ENCODE measurements at places on chromosomes 7 and 10. TPM values are rescaled to one million over a fixed set of nuclear protein-coding genes. Genes with fewer than 3 reads are reported as not detected.

Gene SH2D4B
- polyA plus RNA-seq: not detected

DNA sequence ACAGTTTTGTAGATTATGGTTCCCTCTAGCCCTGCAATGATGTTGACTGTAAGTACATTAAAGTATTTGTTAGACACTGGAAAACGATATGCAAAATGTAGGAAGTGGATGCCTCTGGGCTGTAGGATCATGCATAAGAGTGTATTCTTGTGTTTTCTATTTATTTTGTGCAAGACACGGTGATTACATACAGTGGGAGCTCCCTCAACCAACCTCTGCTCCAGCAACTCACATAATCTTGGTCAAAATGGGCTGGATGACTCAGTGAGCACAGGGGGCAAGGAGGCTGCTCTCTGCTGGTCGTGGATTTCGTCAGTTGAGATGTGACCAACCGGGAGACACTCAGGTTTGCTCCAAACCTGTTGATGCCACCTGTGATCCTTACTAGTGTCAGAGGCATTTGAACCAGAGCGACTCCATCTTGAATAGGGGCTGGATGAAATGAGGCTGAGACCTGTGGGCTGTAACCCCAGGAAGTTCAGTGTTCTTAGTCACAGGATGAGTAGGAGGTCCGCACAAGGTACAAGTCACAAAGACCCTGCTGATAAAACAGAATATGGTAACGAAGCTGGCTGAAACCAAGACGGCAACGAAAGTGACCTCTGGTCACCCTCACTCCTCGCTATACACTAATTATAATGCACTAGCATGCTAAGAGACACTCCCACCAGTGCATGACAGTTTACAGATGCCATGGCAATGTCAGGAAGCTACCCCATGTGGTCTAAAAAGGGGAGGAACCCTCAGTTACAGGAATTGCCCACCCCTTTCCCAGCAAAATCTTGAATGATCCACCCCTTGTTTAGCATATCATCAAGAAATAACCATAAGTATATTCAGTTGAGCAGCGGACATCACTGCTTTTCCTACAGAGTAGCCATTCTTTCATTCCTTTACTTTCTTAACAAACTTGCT, 56.4 kb upstream of the FAM20C start:
- no peak overlapping the region for H3K4me3 ChIP-seq
- no peak for DNase-seq
- H3K36me3 ChIP-seq: no peaks in the 10 kb centered on the region

Gene APBB1IP
- polyA plus RNA-seq: 25.0 TPM

Gene GFRA1
- polyA plus RNA-seq: 5.2 TPM

Gene MMRN2
- 1.2 TPM for polyA plus RNA-seq

- no peaks in the 10 kb centered on the region for H3K36me3 ChIP-seq
- H3K27ac ChIP-seq: no peak overlapping the region
- no peak overlapping the region for H3K4me3 ChIP-seq
These were observed 120.8 kb upstream of the RET start for GRCh38 chr10:42956045-42956444.

- DNase-seq: peak; percentile 96
- H3K27ac ChIP-seq: peak overlapping the region; percentile 77
- H3K4me3 ChIP-seq: 0 out of 2 replicates have a peak overlapping the region, but pooled peaks have one; percentile 4
- H3K4me1 ChIP-seq: peaks cover 41% of the 10 kb centered on the region
These were observed 242.8 kb downstream of the KLF6 start for GRCh38 chr10:3542185-3542611.

GRCh38 chr10:110274072-110274627, 30.6 kb downstream of the SMNDC1 start:
- no peaks in the 10 kb centered on the region for H3K36me3 ChIP-seq
- peaks cover 7% of the 10 kb centered on the region for H3K4me1 ChIP-seq
- H3K27ac ChIP-seq: no peak overlapping the region
- no peak for DNase-seq
- no peak overlapping the region for H3K4me3 ChIP-seq
- no peaks in the 10 kb centered on the region for H3K27me3 ChIP-seq

- H3K4me3 ChIP-seq: no peak overlapping the region
- no peaks in the 10 kb centered on the region for H3K27me3 ChIP-seq
- peaks cover 10% of the 10 kb centered on the region for H3K4me1 ChIP-seq
These were observed 17.5 kb upstream of the LYZL2 start for GRCh38 chr10:30647089-30647488.

DNA sequence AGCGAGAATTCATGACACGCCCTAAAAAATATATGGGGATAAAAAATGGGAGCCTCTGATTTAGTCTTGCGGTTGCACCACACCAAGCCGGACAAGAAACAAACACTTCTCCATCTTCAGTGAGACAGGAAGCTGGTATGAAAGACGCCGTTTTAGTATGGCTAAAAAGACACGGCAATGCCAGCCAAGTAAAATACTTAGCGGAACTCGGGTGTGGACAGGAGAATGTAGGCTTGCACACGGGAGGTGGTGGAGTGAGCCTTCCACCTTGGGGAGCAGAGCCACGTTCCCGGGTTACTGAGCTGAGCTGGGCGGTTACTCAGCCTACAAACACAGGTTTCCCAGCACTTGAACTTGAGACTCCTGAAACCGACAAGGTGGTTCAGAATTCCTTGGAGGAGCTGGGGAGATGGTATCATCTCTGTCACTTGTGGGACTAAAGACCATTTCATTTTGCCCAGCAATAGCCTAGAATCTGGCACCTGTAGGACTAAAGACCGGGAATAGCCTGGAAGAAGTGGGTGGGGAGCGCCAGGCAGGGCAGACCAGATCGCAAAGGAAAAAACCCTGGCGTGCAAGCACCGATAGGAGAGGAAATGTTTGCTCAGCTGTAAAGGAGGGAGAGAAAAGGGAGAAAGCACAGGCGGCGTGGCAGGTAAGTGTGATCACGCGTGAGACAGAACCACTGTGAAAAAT, 34.8 kb upstream of the SEPHS1 start:
- H3K4me1 ChIP-seq: peaks cover 4% of the 10 kb centered on the region
- peak; percentile 17 for DNase-seq
